ENCODE measurements at places on chromosomes 1 and 21.
A peak's percentile ranks its signal among the peaks of the same experiment; 100 is the strongest.

GRCh38 chr21:36735201-36735515 is 36.2 kb downstream of the SIM2 start:
- no peak for DNase-seq

DNA sequence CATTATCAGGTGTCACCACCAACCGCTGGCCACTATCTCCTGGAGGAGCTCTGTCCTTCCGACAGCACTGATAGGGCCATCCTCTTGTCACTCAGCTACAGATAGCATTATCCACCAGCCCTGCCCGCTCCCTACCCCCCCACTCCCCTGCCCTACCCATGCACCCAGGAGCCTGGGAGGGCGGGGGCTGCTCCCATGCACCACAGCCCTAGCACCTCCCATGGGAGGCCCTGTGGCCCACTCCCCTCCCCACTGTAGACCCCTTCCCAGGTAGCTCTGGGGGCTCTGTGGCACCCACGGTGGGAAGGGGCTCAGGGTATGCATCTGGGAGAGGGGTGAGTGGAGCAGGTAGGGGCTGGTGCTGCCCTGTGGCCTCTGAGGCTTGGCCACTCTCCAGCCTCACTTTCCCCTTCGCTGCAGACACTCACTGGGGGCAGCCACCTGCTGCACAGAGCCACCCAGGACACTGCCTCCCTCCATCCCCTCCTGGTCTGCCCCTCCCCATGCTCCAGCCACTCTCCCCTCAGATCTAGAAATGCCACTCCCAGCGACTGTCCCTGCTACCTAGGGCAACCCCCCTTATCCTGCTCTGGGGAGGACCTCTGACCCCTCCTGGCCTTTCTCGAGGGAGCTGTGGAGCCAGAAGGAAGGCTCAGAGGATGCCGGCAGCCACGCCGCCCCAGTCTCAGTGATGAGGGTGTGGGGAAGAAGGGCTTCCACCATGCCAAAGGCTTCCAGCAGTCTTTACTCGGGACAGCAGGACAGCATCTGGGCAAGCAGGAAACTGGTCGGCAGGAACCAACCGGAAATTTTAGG is 58.5 kb downstream of the WNT9A start:
- DNase-seq = no peak

- no peak for DNase-seq
These were observed 303.8 kb downstream of the TM2D1 start for GRCh38 chr1:61420909-61421835.

DNA sequence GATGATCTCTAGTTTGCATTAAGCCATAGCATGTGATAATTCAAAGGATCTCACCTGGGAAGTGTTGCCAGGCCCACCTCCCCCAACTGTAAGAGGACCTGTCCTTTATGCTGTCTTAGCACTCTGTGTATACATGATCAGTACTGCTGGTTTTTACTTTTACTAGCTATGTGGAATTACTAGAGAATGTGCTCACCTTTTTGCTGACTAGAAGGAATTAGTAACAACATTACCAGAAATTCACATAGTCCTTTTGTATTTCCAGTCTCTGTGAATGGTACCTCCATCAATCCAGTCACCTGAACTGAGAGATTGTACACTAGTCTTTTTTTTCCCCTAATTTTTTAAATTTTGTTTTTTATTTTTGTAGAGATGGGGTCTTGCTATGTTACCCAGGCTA is 46.6 kb downstream of the EEIG2 start:
- DNase-seq = no peak

GRCh38 chr1:4626560-4627319 is 27.7 kb upstream of the AJAP1 start:
- no peak for DNase-seq

DNA sequence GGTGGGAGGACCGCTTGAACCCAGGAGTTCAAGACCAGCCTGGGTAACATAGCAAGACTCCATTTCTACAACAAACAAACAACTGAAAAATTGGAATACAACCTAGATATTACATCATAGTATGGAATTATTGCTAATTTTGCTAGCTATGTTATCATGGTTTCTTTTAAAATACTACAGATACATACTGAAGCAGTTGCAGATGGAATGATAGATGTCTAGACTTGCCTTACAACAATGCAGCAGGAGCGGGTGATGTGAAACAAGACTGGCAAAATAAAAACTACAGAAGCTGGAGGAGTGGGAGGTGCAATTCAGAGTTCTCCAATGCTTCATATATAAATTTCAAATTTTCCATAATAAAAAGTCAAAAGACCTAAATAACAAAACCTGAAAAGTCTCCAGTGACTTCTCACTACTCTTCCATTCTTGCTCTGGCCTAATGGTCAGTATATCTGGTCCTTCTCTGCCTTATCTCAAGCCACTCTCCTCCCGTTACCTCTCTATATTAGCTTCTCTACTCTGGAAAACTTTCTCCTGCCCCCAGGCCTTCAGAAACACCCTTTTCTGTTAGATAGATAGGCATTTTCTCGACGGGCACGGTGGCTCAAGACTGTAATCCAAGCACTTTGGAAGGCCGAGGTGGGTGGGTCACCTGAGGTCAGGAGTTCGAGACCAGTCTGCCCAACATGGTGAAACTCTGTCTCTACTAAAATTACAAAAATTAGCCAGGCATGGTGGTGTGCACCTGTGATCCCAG is 28.5 kb upstream of the TMEM200B start:
- no peak for DNase-seq

- no peak for DNase-seq
These were observed 89.3 kb downstream of the CDC14A start for GRCh38 chr1:100441651-100442050.

DNA sequence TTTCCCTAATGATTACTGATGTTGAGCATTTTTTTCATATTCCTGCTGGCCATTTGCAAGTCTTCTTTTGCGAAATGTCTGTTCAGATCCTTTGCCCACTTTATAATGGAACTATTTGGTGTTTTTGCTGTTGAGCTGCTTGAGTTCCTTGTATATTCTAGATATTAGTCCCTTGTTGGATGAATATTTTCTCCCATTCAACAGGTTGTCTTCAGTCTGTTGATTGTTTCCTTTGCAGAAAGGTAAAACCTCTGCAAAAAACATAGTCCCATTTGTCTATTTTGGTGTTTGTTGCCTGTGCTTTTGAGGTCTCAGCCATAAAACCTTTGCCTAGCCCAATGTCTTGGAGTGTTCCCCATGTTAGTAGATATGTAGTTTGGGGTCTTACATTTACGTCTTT is 78.0 kb upstream of the GUCA2B start:
- no peak for DNase-seq

DNA sequence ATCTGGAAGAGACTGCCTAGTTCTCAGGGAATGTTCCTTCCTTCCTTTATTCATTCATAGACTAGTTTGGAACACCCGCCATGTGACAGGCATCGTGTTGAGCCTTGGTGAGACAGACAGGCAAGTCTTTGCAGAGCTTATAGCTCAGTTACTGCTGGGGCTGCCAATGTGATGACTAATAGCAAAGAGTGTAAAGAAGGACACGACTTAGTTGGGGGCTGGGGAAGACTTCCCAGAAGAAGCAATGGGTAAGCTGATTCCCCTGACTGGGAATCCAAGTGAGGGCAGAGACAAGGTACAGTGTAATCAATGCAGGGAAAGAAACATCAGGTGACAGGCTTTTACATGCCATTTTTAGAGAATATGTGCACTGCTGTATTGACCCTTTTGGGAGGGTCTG is 51.2 kb downstream of the TENT5C start:
- DNase-seq = peak; percentile 56

- DNase-seq = no peak
These were observed 91.8 kb downstream of the CHD1L start for GRCh38 chr1:147334292-147334691.

DNA sequence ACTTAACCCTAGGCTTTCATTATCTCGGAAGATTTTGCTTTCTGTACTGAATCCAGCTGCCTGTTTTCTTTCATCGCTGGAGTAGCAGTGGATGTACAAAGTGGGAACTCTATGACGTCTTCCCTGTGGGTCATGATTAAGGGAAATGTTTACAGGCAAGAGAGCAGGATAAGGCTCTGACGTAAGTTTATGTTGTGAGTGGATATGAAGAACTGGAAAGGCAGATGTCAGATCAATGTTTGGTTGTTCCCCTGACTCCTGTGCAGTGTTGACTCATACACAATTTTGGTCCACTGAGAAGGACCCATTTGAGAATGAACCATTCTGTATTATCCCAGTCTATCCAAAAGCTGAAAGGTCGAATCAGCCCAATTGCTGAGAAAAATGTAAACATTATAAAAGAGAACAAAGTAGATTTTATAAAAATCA is 292.4 kb downstream of the GRIK1 start:
- DNase-seq = no peak

- no peak for DNase-seq
These were observed 17.0 kb downstream of the DMBX1 start for GRCh38 chr1:46506470-46507219.

GRCh38 chr1:199862047-199862446 is 165.5 kb upstream of the NR5A2 start:
- no peak for DNase-seq

GRCh38 chr1:233240829-233241682 is 54.5 kb downstream of the PCNX2 start:
- DNase-seq = peak; percentile 53

DNA sequence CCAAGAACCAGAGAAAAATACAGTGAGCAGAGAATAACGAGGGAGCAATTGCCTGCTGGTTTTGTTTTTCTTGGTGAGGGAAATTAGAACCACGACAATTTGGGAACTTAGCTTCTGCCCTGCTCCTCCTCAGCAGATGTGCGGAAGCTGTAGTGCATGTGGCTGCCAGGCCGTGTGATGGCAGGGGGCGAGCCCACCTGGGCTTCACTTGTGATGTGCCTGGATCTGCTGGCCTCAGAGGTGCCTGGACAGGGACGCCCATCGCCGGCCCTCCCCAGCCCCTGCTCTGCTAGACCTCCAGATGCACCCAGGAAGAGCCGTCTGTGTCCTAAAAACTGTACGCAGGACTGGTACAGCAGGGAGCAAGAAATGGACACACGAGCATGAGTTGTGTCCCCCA is 28.5 kb upstream of the C1orf174 start:
- no peak for DNase-seq

All from foreskin fibroblast (primary cell).